ENCODE measurements at places on chromosomes 2 and 18.

DNA sequence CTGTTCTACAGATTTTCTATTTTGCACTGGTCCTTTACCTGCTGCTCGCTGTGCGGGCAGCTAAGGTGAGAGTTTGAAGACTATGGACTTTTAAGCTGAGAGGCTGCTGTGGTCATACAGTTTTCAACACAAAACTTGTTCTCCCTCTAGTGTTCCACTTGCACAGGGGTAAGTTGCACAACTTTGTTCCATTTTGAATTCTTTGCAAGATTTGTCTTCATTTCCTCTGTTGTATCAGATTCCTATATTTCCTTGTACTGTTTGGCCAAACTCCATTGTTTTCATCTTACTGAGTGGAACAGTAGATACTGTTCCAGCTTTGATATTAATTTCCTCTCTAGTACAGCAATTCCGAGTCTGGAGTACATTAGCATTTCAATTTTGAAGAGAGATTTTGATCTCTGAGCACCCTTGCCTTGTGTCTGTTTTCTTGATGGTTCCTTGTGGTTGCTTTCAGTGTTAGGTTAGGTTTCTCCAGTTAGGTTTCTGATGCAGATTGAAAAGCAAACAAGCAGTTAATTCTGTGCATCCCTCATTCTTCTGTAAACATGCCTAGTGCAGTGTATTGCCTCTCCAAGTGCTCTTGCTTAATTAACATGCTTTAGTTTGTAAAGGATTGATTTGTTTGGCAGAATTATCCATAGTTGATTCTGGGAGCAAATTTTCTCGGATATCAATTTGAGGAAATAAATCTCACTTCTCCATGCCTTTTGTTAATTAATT lies 188.8 kb downstream of the PTPRM start:
- no peak for DNase-seq

DNA sequence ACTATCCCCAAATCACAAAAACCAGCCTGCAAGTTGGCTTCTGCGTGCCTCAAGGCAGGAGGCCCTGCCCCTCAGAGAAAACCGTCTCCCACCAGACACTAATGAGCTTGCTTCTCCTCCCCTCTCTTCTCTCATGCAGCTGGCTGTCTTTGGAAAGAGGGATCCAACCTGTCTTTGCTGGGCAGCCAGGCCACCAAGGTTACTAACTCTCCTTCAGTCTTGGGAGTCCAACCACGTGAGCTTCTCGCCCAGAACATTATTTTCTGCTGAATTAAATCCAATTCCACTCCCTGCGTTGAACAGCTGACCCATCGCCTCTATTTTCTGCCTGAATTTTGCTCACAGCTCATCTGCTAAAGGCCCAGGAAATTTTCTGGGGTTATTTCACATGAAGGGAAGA lies 291.3 kb upstream of the NCKAP5 start:
- DNase-seq: no peak

GRCh38 chr2:237664151-237664550 lies 36.8 kb downstream of the LRRFIP1 start:
- no peak for DNase-seq

DNA sequence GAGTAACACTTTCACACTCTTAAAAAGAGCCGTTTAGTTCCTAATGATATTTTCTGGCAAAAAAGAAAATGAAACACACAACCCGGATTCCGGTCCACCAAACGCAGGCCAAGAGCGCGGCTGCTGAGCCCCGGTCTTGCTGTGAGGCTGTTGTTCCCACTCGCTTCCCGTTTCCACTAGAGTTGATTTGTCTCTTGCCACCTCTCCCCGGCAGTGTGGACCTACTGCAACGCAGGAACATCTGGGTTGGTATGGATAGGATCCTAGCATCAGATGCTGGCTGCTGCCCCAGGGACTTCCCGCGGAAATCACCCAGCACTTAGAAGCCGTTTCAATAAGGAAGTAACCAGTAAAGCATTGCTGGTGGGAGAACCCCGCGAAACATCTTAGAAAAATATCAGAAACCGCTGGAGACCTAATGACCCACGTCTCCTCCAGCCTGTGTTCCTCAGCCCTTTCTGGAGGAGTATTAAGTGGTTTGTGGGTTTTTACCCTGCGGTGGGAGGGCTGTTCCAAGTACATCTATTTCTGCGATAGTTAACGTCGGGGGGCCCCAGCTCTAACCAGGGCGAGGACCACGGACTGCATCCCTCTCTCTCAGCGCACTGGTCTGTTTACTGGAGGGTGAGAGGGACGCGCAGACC lies 939 bp downstream of the DOCK10 start:
- peak; percentile 43 for DNase-seq

DNA sequence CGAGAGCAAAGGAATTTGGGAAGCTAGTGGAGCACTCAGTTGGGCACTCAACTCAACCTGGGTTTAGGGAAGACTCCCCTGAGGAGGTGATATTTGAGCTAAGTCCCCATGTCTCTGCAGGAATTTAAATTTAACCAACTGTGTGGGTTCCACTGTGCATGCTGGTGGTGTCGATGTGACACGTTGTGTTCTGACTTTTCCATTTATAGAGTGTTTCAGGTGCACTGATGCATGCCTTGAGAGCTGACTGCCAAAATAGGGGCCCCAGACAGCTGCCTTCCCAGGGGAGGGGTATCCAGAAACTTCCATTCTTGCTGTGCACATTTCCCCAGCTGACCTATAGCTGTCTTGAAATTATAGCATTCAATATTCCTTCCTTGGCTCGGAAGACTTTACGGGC lies 63.7 kb upstream of the BCL2L11 start:
- no peak for DNase-seq

DNA sequence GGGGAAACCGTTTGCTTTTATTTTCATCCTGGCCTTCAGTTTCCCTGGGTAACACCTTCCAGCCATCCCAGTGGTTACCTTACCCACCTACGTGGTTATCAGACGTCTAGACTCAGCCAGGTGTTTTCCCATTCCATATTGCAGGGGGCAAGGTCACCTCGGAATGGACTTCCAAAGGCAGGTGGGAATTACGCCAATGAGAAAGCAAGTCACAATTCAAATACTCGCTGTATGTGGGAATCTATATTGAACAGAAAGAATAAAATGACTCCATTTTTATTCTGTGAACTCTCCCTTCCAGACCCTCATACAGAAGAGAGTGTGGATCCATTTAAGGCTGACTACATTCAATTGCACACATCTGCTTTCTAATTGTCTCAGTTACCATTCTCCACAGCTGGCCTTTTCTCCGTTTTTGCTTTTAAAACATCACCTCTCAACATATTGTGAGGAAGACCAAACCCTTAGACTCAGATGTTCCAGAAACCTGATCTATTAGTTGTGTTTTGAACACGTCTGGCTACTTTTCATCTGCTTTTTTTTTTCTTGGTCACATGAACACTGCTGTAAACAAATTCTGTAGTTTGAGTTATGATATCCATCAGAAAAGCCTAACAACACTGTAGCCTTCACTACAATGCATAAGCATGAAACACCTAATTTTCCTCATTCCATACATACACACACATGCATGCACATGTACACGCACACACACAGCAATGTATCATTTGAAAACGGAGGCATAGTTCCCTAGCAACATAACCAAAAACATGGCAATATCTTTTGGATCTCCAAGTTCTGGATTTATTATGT lies 59.8 kb downstream of the BCL2 start:
- DNase-seq: no peak

DNA sequence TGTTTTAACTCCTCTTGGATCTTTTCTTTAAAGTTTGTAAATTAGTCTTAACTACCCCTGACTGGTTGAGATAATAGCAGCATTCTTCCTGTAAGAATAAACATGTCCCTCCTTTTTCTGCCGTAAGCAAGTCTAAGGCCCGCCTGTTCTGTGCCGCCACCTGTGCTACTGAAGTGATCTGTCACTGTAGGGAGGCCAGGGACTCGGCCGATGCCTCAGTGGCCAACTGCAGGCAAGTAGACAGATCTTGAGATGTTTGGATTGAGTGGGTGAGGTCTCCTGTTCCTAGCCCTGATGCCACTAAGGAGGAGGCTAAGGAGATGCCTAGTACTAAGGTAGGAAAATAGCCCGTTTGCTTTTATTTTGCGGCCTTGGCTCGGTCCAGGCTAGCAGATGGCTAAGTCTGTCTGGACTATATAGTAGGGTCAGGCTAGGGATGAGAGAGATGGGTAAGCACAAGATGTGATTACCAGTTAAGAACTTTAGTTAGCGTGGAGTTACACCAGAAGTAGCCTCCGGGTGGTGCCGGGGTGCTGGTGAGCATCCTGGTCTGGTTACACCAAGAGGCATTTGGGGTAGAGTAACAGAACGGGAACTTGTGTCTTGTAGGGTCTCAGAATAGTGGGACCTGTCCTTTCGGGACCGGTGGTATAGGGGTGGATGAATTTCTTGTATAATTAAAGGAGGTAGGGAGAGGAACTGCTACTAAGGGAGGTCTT lies 584.2 kb downstream of the SUCLG1 start:
- DNase-seq: no peak

- no peak for DNase-seq
Observed at GRCh38 chr2:20421988-20422370, 24.9 kb upstream of the RHOB start.

GRCh38 chr2:75287624-75288316 lies 88.5 kb upstream of the TACR1 start:
- no peak for DNase-seq

GRCh38 chr2:82257796-82258555 lies 1953.4 kb upstream of the LRRTM1 start:
- DNase-seq: no peak

DNA sequence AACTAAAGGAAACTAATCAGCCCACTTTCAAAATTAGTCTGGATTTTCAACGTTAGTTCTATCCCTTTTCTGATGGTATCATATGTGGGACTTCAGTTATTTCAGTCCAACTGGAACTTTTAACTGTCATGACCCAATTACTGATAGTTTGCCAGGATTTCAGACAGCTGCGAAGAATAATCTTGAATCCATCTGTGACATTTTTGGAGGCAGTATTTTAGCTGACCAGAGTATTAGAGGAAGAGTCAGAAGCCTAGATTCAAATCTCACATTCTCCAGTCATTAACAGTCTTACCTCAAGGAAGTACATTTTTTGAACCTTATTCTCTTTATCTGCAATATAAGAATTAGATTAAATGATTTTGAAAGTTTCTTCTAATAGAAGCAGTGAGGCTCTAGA lies 81.3 kb downstream of the PTRHD1 start:
- no peak for DNase-seq

DNA sequence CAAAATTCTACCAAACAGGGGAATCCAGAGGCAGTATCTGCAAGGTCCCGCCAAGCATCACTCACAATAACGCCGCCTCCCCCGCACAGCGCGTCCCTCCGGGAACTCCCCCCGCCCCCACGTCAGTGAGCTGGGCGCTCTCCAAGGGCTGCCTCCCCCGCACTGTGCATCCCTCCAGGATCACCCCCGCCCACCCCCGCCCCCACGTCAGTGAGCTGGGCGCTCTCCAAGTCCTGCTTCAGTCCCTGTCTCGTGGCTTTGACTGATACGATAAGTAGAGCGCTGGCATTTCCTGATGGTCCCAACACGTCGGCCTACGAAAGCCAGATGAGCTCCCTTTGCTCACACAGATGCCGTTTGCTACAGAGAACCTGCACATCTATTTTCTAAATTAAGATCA lies 130.7 kb upstream of the TPO start:
- DNase-seq: no peak

GRCh38 chr2:99910902-99911301 lies 231.5 kb downstream of the AFF3 start:
- DNase-seq: no peak

DNA sequence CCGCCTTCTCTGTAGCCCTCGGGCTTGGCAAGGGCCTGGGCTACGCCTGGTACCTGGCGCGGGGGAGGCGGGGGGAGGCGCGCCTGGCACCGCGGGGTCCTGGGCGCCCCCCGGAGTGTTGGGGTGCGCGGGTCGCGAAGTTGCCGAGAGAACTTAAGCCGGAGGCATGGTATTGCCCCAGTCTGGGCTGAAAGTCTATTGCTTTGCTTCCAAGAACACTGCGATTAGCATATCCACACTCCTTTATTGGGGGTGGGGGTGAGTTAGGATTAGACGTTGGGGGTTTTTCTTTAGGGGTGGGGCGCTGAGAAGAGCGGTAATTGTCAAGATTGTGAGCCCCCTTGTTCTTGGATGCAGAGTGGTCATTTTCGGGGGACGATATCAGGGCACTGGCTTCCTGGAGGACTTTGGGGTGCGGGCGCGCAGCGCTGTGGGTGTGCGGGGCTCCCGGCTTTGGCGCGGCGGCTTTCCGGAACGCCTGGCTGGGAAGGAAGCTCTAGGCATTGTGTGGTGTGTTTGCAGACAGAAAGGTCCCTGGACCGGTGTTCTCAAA lies 798 bp downstream of the TANC1 start:
- no peak for DNase-seq

DNA sequence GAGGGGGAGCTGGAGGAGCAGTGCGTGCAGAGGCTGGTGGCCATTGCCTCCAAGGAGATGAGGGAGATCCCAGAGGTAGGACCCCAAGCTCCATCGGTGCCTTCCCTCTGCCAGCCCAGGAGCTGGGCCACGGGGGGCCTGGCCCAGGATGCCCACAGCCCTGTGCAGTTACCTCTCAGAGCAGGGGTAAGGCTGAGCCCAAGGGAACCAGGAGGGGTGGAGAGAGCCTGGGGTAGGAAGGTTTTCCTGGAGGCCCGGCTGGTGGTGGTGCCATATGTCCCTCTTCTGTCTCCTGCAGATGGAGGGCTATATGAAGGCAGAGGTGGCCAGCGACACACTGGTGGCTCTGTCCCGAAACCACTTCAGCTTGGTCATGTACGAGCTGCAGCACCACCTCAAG lies 11.4 kb downstream of the MROH2A start:
- no peak for DNase-seq

DNA sequence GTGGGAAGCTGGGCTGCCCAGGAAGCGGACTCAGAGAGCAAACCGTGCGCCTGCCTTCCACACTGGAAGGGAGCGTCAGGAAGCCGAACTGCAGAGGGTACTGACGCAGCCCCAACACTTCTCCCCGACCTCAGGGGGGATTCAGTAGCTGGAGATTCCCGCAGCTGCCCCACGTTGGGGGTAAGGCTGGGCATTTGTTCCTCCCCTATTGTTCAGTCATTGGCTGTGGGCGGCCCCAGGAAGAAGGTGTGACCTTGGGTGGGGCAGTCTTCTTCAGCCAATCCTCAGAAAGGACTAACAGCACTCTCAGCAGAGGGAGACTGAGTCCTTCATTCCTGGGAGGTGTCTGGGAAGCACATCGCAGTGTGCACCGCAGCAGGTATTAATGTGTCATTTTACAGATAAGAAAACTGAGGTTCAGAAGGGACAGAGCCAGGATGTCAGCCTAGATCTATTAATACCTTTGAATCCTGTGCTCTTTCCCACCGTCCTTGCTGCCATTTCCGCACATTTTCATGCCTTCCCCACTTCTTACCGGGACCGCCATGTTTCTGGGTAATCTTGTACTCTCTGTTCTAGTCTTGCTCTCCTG lies 12.1 kb upstream of the C18orf32 start:
- DNase-seq: no peak

- no peak for DNase-seq
Observed at GRCh38 chr2:234203135-234203984, 152.9 kb downstream of the SPP2 start.

DNA sequence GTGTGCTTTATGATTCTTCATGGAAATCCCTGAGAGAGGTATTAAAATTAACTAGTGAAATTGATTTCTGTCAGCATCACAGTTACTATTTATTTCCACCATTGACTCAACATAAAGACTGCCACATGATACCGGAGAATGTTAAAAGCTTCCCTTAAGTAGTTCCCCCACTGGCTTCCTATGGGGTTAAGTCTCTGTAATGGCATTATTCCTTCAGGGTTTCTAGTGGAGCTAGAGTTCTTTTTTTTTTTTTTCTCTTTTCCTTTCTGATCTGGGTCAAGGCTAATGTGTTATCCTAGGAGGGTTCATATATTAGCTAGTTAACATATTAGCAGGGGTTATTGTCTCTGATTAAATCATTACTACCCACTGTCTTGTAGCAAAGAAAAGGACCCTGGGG lies 1919.1 kb upstream of the PIK3C3 start:
- no peak for DNase-seq

- no peak for DNase-seq
Observed at GRCh38 chr18:76957384-76958355, 135.3 kb downstream of the ZNF236 start.

Measured in hematopoietic multipotent progenitor cell treated with erythropoietin and hydrocortisone succinate and interleukin-3 and kit ligand, for 8 days (in vitro differentiated cells).